ENCODE measurements at places on chromosomes 4 and X.

DNA sequence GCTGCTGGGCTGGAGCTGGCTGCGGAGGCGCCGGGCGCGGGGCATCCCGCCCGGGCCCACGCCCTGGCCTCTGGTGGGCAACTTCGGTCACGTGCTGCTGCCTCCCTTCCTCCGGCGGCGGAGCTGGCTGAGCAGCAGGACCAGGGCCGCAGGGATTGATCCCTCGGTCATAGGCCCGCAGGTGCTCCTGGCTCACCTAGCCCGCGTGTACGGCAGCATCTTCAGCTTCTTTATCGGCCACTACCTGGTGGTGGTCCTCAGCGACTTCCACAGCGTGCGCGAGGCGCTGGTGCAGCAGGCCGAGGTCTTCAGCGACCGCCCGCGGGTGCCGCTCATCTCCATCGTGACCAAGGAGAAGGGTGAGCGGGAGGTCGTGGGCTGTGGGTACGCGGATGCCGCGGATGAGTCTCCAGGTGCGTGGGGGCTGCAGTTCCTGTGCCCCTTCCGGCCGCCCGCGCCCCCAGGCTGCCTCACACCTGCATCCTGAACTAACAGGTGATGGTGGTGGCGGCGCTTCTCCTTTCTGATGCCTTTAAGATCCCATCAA, 499 bp downstream of the CYP2U1 start:
- DNase-seq = no peak

DNA sequence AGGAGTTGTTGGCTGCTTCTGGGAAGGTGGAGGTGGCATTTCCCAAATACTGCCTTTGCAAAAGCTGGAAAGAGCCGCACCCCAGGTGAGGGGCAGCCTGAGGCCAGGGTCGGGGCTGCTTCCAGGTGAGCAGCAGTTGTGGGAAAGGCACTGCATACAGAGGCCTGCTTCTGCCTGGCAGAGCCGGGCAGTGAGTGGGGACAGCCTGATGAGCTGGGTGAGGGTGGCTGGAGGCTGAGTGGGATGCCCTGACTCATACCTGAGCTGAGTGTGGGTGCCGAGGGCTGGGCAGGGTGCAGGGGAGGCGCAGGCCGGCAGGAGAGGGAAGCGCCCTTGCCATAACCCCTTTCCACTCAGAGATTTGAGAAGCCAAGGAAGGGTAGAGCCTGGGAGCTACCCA, 6.5 kb upstream of the PSAPL1 start:
- DNase-seq = no peak

DNA sequence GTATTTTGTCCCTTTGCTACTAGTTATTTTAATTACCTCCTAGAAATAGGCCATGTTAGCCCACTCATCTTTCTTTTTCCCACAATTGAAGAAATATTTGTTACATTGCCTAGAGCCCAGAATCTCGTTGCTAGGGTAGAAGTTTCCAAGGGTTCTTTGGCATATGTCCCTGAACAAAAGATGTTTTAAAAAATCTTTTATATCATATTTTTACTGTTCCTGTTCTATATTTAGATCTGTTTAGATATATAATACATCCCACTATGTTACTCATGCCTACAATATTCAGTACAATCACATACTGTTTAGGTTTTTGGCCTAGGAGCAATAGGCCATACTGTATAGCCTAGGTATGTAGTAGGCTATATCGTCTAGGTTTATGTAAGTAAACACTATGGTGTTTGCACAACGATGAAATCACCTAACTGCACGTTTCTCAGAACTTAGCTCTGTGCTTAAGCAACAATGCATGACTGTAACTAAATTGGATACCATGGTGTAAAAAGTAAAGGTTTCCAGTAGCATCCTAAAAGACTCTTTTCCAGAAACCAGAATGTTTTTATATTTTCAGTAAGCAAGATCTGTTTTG, 236.0 kb upstream of the SLIT2 start:
- DNase-seq = no peak

- no peak for DNase-seq
Measured at GRCh38 chr4:10607206-10607605, 77.4 kb downstream of the CLNK start.

DNA sequence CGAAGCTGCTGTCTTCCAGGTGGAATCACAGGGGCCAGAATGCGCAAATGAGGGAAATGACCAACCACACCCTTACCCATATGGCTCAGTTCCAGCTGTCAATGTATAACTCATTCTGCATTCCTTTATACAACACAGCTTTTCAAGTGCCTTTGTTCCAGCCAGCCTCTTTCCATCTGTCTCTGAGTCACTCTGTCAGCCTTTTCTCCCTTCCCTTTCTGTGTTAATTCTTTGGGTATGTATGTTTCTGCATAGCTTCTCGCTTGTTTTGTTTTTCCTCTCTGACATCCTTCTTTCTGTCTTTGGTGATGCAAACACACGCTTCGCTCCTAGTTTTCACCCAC, 54.5 kb downstream of the RS1 start:
- no peak for DNase-seq

- no peak for DNase-seq
Measured at GRCh38 chr4:6591313-6591712, 16.3 kb downstream of the MAN2B2 start.

DNA sequence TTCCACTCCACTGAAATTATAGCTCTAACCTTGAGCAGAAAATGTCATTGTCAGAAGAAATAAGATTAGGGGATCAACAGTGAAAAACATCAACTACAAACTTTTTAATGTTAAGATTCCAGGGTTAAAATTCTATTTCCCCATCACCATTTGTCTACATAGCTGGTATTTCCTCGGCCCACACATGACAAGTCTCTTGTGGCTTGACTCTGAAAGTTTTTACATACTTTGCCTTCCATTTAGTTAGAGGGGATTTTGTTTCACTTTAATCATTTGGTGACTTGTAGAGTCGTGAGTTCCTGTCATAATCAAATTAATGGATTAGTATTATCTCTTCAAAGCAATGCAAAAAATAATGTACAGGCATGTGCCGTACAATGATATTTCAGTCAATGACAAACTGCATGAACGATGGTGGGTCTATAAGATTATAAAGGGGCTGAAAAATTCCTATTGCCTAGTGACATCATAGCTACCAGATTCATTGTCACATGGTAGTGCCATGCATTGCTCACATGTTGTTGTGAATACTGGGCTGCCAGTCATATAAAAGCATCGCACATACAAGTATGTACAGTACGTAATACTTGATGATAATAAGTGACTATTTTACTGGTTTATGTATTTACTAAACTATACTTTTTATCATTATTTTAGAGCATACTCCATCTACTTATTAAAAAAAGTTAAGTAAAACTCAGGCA, 72.0 kb downstream of the ING2 start:
- DNase-seq = no peak

DNA sequence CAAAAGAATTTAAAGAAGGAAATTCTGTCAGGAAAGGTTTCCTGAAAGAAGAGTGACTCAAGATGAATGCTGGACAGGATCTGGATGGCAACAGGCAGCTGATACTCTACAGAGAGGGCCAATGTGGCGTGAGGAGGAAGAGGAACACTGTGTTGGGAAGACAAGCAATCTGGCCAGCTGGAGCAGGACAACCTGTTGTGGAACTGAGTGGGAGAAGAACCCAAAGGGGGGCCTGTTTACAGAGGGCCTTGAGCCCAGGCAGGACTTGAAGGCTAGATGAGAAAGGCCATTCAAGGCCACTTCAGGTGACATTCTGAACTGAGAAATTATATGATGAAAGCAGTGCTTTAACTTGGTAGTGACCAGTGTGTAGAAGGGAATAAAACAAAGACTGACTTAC, 8.5 kb downstream of the OTUD4 start:
- no peak for DNase-seq

- DNase-seq = no peak
Measured at GRCh38 chrX:317424-318067, 1.1 kb downstream of the GTPBP6 start.

DNA sequence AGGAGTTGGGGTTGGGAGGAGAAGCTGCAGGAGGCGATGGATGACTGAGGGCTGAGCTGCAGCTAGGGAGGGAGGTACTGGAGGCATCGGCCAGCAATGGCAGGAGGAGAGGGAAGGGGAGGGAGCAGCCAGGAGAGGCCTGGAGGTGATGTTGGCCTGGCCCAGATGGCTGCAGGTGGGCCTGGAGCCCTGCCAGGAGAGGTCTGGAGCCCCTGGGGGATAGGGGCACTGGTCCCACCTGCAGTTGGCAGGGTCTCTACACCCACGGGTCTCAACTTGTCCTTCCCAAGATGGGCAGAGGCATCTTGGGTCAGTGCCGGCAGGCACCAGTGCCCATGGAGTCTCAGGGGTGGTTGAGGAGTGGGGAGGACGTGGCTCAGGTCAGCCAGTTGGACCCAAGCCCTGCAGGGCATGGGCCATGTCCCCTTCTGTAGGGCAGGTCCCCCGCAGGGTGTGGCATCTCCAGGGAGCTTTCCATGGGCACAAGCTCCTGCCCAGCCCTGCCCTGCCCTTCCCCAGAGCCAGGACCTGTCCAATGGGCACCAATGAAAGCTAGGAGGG, 2.7 kb upstream of the MXD4 start:
- DNase-seq = no peak

- no peak for DNase-seq
Measured at GRCh38 chr4:107654694-107655093, 65.3 kb downstream of the PAPSS1 start.

DNA sequence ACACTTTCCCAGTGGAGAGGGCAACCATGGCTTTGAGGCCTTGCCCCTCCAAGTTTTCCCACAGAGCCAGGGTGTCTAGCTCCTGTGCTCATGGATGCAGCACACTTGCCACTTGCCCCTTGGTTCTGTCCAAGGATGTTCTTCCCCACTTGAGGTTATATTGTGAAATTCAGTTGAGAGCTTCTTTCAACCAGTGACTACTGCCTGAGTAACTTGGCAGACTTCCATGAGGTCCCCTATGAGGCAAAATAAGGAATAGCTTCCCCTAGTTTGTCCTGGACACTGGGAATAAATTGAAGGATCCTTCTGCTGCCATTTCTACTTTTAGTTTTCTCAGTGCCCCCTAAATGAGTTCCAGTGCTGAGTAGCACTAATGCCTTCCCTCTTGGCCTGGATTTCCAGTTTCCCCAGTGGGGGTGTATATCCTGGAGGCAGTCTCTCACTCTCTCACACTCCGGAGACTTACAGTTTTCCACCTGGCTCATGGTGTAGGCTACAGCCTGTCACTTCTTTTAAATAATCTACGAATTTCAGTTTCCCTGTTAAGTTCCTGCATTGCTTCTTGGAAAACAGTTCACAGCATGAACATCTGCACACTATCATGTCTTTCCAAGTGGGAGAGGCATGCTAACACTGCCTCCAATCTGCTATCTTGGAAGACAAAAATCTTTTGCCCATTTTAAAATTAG, 36.4 kb upstream of the ADH4 start:
- no peak for DNase-seq

GRCh38 chrX:135453381-135453780, 31.6 kb downstream of the SMIM10L2A start:
- DNase-seq = no peak

DNA sequence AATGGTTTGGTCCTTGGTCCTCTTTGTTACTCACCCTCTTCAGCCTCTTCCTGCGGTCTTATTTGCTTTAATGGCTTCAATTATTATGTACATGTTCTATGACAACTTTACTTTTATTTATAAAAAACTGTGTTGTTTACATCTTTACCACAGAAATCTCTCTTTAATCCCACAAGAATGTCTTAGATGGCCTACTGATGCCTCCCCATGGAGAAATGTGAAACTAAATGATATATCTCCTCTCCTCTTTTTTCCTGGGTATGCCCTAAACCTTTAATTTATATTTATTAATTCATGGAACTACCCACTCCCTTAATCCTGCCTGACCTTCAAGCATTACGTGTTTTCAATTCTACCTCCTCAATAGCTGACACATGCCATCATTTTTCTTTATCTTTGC, 573.2 kb downstream of the CENPC start:
- DNase-seq = no peak

DNA sequence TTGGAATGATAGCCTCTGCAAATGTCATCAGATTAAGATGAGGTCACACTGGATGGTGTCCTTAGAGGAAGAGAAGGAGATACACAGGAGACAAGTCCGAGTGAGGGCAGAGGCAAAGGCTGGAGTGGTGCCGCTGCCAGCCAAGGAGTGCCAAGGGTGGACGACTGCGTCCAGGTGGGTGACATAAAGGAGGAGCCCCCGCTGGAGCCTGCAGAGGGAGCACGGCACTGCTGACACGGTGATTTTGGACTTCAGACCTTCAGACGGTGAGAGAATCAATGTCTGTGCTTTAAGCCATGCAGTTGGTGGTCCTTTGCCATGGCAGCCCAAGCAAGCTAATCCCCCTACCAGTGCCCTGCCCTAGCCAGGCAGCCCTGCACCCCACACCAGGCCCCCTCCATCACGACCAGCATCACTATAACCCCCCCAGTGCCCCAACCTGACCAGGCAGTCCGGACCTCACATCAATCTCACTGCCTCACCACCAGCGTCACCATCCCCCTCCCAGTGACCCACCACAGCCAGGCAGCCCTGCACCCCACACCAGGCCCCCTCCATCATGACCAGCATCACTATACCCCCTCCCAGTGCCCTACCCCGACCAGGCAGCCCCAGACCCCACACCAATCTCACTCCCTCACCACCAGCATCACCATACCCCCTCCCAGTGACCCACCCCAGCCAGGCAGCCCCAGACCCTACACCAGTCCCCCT, 130.0 kb downstream of the HMX1 start:
- DNase-seq = no peak

DNA sequence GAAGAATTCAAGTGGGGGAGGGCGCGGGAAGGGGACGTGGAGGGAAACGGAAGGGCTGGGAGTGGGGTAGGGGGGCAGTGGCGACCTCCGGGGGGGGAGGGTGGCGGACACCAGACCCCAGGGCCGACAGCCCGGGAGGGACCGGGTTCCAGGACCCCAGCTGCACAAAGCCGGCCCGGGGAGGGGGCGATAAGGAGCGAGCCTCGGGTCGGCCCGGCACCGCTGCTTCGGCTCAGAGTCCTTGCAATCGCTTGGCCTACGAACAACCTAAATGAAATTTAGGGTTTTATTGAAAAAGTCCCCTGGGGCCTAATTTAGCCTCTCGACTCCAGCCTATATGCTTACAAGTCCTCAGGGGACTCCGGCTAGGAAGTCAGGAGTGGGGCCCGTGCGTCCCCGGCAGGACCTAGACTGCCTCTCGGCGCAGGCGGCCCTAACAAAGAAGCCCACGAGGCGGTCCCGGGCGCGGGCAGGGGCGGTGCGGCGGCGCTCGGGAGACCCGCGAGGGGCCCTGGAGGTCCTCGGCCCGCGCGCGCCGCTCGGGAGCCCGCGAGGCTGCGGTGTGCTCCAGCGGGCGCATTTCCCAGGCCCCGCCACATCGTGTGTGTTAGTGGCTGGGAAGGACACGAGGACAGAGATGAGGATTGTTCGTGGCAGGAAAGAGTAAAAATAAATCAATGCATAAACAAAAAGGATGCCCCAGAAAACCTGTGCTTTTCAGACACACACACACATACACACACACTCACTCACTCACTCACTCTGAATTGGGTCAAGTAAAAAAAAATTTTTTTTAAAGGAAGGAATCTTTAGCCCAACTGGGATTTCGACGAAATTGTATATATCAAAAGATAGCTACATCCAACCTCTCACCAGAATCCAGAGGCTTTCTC, 70.0 kb downstream of the MGST2 start:
- DNase-seq = no peak

DNA sequence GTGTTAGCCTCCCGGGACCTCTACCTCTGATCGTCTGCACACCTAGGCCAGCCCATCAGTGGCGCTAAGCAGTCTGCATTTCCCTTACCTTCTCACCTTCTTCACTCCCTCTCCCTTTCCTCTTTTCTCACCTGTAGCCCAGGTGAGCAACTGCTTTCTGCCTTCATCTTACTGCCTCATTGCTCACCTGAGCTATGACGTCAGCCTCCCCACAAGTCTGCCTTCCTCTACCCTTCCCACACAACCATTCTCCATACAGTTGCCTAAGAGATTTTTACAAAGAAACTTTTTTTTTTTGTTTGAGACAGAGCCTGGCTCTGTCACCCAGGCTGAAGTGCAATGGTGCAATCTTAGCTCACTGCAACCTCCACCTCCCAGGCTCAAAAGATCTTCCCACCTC, 136.3 kb downstream of the BCOR start:
- no peak for DNase-seq
